Lower leg skin (tissue), 4 donors: ENCODE measurements at places on chromosomes 1 and 21. TPM values are rescaled to one million over a fixed set of nuclear protein-coding genes. Genes with fewer than 3 reads are reported as not detected.

Gene VCAM1
- 0.34 TPM for total RNA-seq

Gene S100A7A
- total RNA-seq = not detected

DNA sequence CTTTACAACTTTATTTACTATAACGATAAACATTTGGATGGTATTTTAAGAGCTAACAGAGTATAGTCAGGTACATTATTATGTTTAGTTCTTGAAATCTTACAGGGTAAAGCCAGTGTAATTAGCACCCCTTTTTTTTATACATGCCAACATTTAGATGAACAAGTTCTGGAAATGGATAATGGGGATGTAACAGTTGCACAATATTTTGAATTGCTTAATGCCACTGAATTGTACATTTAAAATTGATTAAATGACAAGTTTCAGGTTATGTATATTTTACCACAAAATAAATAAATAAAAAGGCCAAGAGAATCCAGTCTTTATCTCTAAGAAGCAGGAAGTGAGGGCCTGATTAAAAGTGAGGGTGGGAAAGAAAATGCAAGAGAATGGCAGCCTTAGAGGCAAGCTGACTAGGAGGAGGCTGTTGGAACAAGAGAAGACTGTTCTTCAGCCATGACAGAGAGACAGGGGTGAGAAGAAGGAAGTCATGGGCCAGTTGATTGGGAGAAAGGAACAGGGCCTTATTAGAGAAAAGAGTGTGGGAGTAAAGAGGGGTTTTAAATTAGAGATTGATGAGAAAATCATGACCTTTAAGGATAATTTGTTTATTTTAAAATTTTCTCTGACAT is 49.9 kb upstream of the TNFSF18 start:
- no peak for DNase-seq

Gene TAS1R1
- total RNA-seq = not detected

- no peak for DNase-seq
These were observed 22.4 kb upstream of the ARHGAP29 start for GRCh38 chr1:94259635-94260289.

DNA sequence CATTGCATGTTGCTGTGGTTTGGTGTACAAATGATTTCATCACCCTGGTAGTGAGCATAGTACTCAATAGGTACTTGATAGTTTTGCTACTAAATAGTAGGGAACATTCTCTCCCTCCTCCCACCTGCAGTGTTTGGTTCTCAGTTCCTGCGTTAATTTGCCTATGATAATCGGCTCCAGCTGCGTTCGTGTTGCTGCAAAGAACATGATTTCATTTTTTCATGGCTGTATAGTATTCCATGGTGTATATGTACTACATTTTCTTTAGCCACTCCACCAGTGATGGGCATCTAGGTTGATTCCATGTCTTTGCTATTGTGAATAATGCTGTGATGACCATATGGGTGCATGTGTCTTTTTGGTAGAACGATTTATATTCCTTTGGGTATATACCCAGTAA is 903.4 kb downstream of the TTLL7 start:
- no peak for DNase-seq

DNA sequence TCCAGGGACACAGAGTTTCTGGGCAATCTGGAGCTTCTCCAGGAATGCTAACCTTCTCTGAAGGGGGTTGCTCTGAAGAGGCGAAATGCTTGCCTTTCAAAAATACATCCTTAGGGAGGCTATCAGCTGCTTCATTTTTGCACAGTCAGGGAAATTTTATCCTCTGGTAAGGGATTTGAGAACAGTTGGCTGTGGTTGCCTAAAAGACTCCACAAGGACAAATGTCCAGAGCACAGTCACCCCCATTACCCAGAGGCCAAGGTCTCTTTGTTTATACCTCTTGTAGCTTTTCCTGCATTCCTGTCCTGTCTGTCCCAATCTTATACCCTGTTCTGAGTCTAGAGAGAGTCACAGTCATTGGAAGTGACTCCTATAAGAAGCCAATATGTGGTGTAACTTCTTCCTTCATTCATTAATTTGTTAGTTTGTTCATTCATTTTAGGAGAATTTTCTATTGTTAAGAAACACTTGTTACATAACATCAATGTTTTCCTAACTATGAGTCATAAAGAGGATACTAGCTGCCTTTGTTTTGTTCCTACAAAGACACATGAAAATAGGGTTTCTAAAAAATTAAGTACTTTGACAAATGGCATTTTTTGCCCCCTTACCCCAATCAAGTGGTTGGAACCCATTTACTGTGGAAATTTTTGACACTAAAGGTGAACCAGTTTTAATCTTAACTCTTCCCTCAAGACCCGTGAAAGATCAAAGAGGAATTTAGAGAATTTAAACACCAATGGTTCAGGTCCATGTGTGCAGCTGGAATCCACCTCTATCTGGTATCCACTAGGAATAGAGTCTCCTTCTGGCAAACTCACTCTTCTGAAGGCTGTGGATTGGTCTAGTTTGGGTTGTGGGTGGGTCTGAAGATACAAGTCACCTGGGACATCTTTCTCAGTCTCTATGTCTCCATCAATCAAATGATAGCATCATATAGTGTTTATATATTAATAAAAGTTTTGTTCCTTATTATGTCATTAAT is 47.1 kb downstream of the GPR88 start:
- no peak for DNase-seq

Gene PLA2G5
- total RNA-seq = 0.78 TPM

Gene NPHS2
- total RNA-seq = not detected

DNA sequence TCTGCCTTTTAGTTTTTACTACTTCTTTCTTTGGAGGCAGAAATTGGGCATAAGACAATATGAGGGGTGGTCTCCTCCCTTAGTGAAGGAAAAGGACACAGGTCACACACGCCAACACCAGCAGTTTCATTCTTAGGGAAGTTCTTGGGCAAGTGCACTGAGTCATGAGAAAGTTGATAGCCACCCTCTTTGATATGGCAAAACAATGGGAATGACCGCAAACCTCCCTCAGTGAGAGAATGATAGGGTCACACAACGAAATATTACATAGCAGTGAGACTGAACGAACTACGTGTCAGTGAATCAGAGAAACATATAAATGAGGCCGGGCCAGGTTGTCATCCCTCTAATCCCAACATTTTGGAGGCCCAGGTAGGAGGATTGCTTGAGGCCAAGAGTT is 20.0 kb downstream of the IL6R start:
- no peak for DNase-seq

DNA sequence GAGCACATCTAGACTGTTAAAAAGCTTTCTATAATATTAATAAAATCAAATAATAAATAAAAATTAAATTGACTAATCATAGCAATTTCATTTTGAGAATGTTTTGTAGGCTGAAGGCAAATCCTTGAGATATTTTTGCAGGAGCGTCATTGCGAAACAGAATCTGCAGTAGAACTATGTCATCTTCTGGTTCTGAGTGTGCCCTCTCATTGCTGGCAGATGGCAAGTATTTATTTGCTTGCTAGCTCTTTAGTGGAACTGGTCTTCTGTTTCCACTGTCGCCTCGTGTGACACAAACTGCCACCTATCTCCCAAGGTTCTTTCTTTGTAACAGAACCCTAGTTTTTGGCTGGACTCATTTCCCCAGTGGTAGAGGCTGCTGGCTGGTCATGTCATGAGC is 19.0 kb upstream of the IRF2BP2 start:
- no peak for DNase-seq

Gene SLC9C2
- total RNA-seq = not detected

Gene F13B
- not detected for total RNA-seq

DNA sequence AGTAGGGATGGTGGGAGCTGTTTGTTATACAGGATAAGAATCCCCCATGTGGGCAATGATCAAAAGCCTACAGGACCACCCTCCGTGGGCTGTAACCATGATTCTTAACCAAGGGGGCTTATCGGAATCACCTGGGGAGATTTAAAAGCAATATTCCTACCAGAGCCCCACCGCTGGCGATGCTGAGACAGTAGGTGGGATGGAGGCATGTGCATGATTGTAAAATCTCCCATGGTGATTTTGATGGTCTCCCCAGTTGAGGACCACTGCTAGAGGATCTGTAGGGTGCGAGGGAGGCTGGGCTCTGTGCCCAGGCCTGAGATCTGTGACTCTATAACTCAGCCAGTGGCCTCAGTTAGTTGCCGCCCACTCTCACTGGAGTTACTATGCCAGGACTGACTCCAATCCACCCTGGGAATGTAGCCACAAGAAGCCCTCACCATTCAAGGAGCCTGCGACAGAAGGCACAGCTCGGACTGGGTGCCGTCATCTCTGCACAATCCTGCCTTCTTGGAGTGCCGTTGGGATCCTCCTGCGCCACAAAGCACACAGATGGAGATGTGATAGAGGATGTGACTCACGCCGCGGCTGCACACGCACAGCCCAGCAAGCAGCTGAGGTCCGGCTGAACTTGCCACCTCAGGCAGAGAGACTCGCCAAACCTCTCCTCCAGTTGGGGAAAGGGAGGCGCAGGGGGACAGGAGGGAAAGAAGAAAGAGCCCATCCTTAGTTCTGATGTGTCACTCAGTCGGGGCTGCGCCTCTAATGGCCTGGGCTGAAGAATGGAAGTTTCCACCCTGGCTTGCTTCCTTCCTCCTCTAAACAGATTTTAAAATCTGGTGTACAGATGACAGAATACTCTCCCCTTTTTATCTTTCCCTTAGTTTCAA is 26.5 kb downstream of the AKNAD1 start:
- DNase-seq = peak; percentile 93

Gene XCL2
- not detected for total RNA-seq

GRCh38 chr1:229557913-229558414 is 543 bp downstream of the ABCB10 start:
- DNase-seq = peak; percentile 86

DNA sequence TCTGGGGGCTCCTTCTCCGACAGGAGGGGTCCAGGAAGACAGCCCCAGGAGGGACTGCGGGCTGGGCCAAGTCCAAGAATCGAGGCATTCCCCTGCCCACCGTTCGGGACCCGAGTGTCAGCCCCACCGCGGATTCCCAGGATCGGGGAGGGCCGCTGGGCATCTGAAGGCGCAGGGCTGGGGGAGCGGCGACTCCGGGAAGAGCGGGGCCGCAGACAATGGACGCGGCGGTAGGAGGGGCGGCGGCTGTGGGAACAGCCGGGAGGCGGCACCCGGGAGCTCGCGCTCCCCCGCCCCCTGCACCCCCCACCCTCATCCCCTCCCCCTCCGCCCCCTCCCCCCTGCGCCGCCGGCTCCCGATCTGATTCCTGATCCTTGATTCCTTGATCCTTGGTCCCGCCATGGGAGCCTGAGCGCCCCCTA is at the start of gene VANGL2:
VANGL2 (plus strand) TSS at position 342 of the 423 bp plus-strand sequence. CDS start 15,274 bp downstream, outside the sequence.
- DNase-seq = peak; percentile 93

GRCh38 chr1:212852105-212852688 is 4.7 kb upstream of the SPATA45 start:
- DNase-seq = no peak

GRCh38 chr1:223006917-223007648 is 136.0 kb downstream of the TLR5 start:
- no peak for DNase-seq

Gene MTARC1
- 3.9 TPM for total RNA-seq

GRCh38 chr1:27935721-27936120 is 921 bp downstream of the SMPDL3B start:
- no peak for DNase-seq

DNA sequence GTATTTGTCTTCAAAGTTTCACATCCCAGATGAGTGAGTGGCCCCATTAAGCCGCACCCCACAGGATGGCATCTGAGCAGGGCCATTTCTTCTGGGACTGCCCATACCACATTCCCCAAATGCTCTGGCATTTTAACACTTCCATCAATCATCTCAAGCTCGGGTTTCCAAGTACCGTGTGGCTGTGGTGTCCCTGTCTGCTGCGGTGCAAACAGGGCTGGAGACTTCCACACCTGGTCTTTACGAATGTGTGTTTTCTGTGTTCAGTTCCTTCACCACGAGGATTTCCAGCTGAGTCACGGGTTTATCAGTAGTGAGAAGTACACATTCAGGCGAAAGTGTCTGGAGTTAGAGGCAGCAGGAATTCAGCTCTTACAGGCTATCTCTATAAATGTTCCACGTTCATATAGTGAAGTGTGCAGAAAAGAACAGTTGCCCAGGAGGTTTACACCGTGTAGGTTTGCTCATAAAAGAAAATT is 195.2 kb downstream of the RHOU start:
- DNase-seq = peak; percentile 42
